AG09319 (cell line): ENCODE measurements at places on chromosomes 11 and 22.

DNA sequence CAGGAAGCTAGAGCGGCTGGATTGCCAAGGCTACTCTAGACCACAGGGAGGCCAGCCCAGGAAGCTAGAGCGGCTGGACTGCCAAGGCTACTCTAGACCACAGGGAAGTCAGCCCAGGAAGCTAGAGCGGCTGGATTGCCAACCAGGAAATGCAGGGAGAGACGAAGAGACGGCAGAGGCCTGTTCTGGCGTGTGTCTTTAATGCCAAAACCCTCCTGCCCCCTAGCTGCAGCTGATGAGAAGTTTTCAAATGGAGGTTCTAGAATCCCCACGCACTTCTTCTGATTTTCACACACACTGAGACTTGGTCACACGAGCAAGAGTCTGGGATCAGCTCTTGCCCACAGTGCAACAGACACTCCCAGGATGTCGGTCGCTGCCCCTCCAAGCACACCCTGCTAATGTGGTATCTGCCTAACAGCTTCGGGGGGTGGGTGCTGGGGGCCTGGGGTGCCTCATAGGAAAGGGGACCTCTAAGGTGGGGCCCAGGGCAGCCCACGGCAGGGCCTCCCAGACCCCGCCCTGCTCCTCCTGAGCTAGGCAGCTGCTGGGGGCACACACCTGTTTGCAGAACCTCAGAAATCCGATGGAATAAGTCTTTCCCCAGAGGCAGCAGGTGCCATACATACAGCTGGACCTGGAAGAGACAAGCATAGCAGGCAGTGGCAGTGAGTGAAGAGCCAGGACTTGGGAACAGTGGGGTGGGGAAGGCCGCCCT lies 28.5 kb downstream of the MAFF start:
- no peak for DNase-seq

DNA sequence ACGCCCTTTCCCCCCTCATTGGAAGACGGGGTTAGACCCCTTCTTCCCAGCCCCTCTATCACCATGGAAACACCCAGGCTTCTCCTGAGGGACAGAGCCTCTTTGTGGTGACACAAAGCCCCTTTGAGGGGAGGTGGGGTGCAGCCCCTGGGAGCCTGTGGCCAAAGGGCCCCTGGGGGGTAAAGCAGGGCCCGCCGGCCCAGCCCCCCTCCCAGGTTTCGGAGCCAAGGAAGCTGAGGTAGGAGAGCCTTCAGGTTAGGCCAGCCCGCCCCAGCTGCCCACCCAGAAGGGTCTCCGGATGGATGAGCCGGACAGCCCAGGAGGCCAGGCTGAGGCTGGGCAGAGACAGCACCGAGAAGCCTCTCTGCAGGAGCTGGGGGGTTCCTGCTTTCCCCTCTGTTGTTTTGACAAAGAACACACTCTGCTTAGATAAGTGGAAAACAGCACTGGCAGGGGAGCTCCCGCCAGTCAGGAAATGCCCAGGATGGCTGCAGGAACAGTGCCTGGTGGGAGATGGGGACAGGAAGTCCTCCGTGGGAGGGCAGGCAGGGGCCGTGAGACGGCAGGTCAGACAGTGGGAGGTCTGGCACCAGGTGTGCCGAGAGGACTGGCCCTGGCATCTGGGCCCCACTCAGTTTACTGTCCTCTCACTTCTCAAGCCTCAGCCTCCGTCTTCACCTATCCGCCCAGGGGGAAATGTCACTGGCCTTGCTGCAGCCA lies 18.2 kb downstream of the ARVCF start:
- DNase-seq, result no peak

GRCh38 chr11:17598700-17599459 lies 51.8 kb downstream of the OTOG start:
- peak; percentile 16 for DNase-seq

DNA sequence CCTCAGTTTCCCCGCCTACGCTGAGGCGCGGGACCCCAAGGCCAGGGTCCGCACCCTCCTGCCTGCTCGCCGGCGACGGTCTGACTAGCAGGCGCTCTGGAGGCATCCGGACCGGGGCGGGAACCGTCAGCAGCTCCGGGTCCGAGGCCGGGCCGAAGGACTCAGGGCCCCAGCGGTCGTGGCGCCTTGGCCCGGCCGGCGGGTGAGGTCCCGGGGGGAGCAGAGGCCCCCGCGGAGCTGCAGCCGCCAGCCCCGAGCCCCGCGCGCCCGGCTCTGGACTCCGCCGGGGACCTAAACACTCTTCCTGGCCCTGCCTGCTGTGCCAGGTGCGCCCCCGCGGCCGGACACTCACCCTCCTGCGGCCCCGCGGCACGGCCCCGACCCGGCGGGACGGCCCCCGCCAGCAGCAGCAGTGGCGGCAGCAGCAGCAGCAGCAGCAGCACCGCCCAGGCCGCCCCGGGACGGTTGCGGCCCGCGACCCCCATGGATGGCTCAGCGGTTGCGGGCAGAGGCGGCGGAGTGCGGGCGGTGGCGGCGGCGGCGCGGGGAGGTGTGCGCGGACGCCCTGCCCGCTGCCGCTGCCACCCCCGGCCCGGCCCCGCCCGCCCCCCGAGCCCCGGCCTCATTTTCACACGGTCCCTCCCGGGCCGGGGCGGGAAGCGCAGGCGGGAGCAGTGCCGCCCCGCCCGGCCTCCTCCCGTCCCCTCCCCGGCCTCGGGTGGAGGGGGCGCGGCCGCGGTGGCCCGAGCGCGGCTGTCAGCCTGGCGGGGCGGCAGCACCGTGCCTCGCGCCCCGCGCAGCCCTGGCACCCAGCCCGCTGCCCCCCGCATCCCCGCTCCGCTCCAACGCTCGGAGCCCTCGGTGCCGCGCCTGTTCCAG lies at the start of gene SCUBE2:
SCUBE2 (minus strand) TSS at position 556 of the 879 bp plus-strand sequence; CDS start at position 485, 71 bp downstream.
- DNase-seq, result no peak

DNA sequence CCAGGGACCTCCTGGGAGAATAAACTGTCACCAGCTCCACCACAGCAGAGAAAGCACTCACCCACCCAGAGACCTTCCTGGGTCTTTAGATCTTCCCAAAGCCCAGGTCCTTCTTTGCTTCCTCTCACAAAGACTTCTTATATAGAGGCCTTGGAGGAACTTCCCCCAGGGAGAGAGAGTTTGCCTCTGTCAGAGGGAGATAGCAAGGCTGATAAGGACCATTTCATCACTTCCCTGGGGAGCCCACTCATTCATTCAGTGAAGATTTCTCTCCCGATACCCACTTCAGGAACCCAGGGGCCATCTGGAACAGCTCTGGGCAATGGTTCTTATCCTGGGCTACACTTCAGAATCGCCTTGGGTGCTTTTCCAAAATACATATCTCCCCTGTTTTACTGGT lies at the start of gene PRG2:
PRG2 (minus strand) TSS at position 116 of the 400 bp plus-strand sequence. CDS start 706 bp downstream, outside the sequence.
- DNase-seq, result no peak

DNA sequence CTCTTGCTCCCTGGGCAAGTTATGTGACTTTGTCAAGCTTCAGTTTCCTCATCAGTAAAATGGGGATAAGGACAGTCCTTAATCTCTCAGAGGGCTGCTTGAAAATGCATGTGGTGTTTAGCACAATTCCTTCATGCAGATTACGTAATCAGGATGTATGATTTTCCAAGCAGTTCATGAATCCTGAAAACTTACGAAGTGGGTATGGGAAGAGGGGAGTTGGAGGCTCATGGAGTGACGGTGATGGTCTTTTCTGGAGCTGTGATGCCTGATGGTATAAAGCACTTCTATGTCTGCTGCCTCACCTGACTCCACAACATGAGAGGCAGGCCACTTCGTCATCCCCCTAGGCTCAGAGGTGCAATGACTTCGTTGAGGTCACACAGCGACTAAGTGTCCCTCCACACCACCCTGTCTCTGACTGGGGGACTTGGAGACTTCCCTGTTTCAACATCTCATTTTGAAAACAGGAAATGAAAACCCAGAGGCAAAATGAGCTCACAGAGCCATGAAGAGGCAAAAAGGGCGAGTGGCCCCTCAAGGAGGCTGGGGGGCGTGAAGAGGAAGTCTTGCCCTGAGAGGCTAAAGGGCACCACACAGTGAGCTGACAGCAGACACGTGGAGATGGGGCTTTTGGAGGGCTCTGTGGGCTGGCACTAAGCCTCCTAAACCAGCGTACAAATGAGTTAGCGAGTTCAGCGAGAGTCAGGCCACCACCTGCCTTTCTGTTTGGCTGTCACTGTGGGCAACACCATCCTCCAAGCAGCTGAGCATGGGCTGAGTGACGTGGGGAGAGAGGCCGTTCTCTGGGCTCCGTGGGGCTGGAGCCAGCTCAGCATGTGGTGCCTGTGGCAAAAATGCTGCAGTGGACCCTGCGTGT lies 10.1 kb downstream of the MCM5 start:
- DNase-seq, result no peak

- DNase-seq, result no peak
Measured at GRCh38 chr11:30489511-30489910, 96.6 kb downstream of the MPPED2 start.

DNA sequence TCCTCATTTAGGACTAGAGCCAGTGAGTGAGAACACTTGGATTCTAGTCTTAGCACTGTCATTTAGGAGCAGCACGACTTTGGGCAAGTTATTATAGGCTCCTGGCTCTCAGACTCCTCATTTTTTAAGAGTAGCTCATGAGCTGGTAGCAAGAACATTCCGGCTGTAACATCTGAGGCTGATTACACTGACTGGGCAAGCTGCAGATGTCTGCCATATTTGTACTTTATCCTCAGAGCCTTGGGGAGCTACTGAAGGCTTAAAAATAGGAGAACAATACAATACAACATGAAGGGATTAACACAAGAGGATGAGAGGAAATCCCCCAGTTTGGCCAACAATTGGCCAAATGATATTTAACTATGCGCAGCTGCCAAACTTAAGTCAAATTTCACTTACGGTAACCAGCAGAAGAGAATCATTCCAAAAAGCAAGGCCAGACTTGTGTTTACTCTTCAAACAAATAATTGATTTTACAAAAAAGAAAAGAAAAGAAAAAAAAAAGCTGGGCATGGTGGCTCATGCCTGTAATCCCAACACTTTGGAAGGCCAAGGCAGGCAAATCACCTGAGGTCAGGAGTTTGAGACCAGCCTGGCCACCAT lies 113.1 kb upstream of the ARHGAP42 start:
- DNase-seq, result peak; percentile 7

DNA sequence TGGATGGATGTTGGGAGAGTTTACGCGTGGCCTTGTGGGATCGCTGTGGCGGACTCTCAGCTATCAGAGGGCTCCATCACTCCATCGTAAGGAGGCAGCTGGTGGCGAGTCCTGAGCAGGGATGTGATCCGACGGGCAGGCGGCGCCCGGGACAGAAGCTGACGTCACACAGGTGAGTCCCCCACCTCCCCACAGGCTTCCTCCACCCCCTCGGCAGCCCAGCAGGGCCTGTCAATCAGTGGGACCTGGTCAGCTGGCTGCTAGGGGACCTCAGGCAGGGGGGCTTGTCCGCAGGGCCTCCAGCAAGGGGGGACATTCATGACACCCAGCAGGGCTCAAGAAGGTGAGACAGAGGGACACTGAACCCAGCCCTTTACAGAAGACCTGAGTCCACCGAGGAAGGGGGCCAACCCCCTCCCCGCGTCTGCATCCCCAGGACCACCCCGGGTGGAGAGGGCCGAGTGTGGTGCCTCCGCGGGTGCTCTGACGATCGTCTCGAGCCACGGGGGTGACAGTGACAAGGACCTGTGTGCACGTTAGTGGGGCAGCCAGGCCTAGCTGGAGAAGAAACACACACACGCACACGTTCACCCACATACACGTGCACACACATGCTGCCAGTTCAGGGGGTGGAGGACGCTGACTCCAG lies 7.1 kb downstream of the HRAS start:
- no peak for DNase-seq
